ENCODE measurements at places on chromosomes 6 and 20. TPM values are rescaled to one million over a fixed set of nuclear protein-coding genes. Genes with fewer than 3 reads are reported as not detected.

The SLPI gene
- total RNA-seq: 9.5 TPM

The TINAG gene
- total RNA-seq: not detected

The SDCBP2 gene
- 0.62 TPM for total RNA-seq

The NKX2-4 gene
- total RNA-seq: not detected

The POU5F1 gene
- total RNA-seq: 2.8 TPM

The SLC4A11 gene
- total RNA-seq: 7.8 TPM

The SPATS1 gene
- total RNA-seq: not detected

The IRF4 gene
- 0.07 TPM for total RNA-seq

The PRND gene
- total RNA-seq: not detected

The PBOV1 gene
- total RNA-seq: not detected

The OVOL2 gene
- total RNA-seq: 0.21 TPM

The TNF gene
- total RNA-seq: 0.10 TPM

The ADGB gene
- not detected for total RNA-seq

The CHRNA4 gene
- total RNA-seq: 0.15 TPM

The IMPG1 gene
- not detected for total RNA-seq

The SMLR1 gene
- total RNA-seq: not detected

The EPHA7 gene
- total RNA-seq: 0.05 TPM

The SLC44A4 gene
- total RNA-seq: 0.07 TPM

The TMX4 gene
- 15.2 TPM for total RNA-seq

The RNF146 gene
- 9.8 TPM for total RNA-seq

The SCGN gene
- total RNA-seq: not detected

The LY86 gene
- total RNA-seq: not detected
